ENCODE measurements at places on chromosomes 7 and 10.

- DNase-seq: no peak
Observed at GRCh38 chr10:100829097-100829870, 83.5 kb upstream of the SLF2 start.

- no peak for DNase-seq
Observed at GRCh38 chr10:15742836-15743235, 23.1 kb upstream of the ITGA8 start.

DNA sequence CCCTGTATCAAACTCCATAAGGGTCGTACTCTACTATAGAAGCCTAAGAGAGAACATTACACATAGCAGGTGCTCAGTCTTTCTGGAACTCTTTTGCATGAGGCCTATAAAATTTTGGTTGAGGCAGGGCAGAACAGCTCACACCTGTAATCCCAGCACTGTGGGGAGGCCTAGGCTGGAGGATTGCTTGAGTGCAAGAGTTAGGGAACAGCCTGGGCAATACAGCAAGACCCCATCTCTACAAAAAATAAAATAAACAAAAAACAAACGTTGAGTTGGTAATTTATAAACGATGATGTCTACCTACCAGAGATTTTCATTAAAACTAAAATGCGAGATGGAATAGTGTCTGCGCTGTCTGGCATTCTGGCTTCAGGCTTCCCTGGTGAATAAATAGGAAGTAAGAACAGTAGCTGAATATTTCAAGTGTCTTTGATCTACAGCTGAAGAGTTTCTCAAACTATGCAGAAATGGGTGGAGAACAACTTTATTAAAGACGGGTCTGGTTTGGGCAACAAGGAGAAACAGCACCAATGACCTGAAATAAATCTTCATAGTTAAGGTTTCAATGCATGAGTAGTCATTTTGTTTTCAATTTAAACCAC lies 774 bp downstream of the PON2 start:
- no peak for DNase-seq

DNA sequence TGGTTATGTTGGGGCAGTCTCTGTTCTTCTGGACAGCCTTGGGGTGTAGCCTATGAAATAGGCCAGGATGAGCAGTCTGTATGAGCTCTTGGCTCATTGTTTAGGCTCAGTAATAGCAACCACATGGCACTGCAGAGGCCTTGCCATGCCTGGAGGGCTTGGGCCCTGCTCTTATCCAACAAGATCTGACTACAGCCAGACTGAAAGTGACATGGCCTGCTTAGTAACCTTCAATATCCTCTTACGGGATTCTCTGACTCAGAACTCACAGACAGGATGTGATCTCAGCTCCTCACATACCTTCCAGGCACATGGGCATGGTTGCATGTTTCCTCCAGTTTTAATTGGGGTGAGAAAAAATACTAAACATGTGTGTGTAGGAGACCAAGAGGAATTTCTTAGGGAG lies 289.3 kb downstream of the PTEN start:
- DNase-seq: no peak

GRCh38 chr7:25391295-25391861 lies 163.1 kb upstream of the NPVF start:
- DNase-seq: no peak

DNA sequence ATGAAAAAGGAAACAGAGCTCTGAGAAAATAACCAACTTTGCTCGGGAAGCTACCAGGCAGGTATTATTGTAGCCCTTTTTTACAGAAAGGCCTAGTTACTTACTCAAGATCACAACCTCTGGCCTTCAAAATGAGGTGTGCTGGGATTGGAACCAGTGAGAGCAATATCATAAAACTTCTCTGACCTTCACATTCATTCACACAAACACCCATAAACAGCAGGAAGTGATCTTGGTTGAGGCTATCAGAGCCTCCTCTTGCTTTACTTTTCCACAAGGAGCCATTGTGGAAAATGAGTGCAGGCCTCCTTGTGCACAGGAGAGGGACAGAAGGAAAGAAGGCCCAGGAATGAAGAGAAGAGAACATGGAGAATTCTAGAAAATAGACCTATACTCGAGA lies 204.5 kb upstream of the NPVF start:
- no peak for DNase-seq

GRCh38 chr10:66519616-66520015 lies 406.2 kb upstream of the LRRTM3 start:
- DNase-seq: no peak

DNA sequence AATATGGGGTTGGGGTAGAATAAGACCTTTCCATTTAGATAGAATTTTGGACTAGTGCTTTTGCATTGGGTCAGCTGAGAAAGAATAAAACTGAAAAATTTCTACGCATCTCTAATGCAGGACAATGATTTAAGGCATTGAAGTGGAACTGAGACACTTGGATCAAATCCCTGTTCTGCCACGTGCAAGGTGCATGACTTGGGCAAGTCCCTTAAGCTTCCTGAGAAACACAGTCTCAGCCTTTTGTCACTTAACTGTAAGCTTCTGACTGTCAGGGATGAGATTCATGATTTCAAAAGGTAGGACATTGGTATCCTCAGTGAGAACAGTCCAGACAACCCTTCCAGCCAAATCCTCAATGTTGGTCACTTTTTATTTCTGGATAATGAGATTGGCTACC lies 59.2 kb downstream of the ENTPD1 start:
- no peak for DNase-seq

- no peak for DNase-seq
Observed at GRCh38 chr7:131272086-131272485, 55.6 kb upstream of the MKLN1 start.

DNA sequence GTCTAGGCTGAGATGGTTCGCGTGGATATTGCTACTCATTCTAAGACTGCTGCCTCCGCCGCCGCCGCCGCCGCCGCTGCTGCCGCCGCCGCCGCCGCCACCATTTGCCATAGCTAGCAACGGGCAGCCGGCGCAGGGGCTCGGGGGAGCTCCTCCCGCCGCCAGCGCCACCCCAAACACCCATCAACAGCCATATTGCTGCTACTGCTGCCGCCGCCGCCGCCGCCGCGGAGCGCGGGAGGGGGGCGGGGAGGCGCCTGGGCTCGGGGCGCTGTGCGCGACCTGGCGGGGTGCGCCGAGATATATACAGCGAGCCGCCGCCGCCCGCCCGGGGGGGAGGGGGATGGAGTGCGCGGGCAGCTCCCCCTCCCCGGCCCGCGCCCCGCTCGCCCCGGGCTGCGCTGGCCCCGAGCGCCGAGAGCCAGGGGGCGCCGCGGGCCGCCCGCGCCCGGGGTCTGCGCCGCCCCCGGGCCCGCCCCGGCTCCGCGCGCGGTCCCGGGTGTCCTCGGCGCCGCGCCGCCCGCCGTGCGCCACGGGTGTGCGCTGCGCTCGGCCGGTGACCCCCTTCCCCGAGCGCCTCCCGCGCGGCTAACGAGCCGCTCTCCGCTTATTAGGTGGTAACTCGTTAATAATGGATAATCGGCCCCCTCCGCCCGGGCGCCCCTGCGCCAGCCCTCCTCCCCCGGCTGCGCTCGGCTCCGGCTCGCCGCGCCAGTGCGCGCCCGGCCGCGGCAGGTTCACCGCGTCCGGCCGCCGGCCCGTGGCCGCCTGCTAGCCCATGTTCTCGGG lies at the start of gene KCNMA1:
TSS of gene KCNMA1 (minus strand) at position 277 of the 789 bp plus-strand sequence.
- no peak for DNase-seq

DNA sequence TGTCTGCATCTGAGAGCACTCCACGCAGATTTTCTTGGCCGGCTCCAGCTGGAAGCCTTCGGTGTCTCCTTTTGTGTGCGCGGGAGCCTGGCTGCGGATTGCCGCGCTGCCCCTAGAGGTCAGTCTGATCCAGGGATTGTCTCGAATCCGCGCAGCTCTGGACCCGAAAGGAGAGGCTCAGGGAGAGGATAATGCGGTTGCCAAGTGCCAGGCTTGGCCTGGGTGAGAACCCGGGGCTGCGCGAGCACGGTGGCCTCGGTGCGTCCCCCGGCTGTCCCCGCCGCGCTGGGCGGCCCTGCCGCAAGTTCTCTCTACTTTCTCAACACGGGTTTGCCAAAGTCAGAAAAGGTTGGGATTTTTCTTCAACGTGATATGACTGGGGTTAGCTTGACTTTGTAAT lies 140.9 kb downstream of the ADCYAP1R1 start:
- no peak for DNase-seq

GRCh38 chr7:114539575-114539974 lies 125.0 kb downstream of the FOXP2 start:
- no peak for DNase-seq

DNA sequence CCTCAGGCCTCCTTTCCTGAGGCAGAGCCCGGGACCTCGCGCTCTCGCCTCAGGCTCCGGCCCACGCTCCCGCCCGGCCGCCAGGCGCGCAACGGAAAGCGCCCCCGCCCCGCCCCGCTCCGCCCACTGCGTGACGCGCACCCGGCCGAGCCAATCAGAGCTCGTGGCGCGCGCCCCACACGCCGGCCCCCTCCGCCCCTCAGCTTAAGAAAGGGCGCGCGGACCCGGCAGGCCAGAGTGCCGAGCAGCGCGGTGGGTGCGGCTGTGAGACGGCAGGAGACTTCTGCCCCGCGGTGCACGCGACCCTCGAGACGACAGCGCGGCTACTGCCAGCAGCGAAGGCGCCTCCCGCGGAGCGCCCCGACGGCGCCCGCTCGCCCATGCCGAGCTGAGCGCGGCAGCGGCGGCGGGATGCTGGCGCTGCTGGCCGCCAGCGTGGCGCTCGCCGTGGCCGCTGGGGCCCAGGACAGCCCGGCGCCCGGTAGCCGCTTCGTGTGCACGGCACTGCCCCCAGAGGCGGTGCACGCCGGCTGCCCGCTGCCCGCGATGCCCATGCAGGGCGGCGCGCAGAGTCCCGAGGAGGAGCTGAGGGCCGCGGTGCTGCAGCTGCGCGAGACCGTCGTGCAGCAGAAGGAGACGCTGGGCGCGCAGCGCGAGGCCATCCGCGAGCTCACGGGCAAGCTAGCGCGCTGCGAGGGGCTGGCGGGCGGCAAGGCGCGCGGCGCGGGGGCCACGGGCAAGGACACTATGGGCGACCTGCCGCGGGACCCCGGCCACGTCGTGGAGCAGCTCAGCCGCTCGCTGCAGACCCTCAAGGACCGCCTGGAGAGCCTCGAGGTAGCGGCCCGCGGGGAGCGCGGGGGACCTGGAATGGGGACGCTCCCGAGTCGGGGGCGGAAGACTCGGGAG lies at the start of gene NPTX2:
TSS of gene NPTX2 (plus strand) at position 235 of the 909 bp plus-strand sequence. CDS start at position 412, 177 bp downstream.
- no peak for DNase-seq

DNA sequence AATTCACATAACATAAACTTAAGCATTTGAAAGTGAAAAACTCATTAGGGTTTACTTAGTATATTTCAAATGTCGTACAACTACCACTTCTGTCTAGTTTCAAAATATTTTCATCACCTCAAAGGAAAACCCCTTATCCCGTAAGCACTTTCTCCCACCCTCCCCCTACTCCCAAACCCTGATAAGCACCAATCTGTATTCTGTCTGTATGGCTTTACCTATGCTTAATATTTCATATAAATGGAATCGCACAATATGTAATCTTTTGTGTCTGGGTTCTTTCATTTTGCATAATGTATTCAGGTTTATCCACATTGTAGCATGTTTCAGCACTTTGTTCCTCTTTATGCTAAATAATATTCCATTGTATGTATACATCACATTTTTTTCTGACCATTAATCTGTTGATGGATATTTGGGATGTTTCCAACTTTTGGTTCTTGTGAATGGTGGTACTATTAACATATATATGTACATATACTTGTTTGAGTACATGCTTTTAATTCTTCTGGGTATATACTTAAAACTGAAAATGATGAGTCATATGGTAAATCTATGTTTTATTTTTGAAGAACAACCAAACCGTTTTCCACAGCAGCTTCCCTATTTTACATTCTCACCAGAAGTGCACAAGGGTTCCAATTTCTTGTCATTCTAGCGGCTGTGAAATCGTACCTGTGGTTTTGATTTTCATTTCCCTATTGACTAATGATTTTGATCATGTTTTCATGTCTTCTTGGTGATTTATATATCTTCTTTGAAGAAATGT lies 6.2 kb upstream of the STARD3NL start:
- DNase-seq: no peak

- DNase-seq: no peak
Observed at GRCh38 chr10:18332048-18332447, 191.8 kb downstream of the CACNB2 start.

- no peak for DNase-seq
Observed at GRCh38 chr7:26853788-26854393, 10.5 kb downstream of the SKAP2 start.

- DNase-seq: no peak
Observed at GRCh38 chr7:144134116-144134515, 11.1 kb downstream of the OR2A14 start.

DNA sequence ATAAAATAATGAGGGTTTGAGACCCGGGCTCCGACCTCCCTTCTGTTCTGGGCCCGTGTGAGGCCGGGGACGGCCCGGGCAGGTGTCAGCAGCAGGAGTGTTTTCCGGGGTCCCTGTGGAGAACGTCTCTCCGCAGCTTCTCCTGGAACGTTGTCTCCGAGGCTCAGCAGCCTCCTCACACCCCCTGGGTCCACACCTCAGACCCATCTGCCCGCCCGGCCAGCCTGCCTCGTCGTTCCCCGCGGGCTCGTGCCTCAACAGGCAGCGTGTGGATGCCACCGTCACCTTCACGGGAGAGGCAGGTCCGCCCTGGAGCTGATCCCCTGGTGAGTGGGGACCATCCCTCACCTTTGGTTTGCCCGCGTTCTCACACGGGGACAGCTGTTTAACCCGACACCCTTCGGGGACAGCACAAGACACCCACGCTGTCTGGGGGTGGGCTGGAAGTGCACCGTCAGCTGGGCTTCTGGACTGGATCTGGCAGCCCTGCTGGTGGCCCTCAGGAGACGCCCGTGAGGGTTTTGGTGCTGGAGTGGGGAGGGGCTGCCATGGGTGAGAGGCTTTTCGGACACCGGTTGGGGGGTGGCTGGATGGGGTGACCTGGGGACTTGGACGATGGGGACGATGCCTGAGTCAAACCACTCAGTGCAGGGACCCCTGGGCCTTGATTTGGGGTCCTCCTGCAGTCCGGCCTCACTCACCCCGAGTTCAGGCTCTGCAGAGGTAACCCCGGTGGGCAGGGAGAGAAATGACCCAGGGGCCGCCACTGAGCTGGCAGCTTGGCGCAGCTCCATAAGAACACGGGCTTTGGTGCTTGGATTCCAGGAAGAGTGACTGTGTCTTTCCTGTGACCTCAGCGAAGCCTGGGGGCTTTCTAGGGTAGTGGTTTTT lies 131.7 kb downstream of the DNAJB6 start:
- DNase-seq: no peak

- DNase-seq: no peak
Observed at GRCh38 chr7:116152276-116152675, 58.1 kb upstream of the TES start.

GRCh38 chr10:113073549-113074189 lies 123.6 kb downstream of the TCF7L2 start:
- DNase-seq: no peak

GRCh38 chr10:51897560-51897959 lies 198.2 kb upstream of the CSTF2T start:
- DNase-seq: no peak

GRCh38 chr10:79449181-79450146 lies 4.0 kb upstream of the ZCCHC24 start:
- no peak for DNase-seq
